ENCODE measurements at places on chromosomes 7 and 10. TPM values are rescaled to one million over a fixed set of nuclear protein-coding genes. Genes with fewer than 3 reads are reported as not detected.

ATG9B gene
- 0.18 TPM for total RNA-seq

TAX1BP1 gene
- total RNA-seq, result 68.9 TPM

PLEKHA8 gene
- 9.7 TPM for total RNA-seq

DNA sequence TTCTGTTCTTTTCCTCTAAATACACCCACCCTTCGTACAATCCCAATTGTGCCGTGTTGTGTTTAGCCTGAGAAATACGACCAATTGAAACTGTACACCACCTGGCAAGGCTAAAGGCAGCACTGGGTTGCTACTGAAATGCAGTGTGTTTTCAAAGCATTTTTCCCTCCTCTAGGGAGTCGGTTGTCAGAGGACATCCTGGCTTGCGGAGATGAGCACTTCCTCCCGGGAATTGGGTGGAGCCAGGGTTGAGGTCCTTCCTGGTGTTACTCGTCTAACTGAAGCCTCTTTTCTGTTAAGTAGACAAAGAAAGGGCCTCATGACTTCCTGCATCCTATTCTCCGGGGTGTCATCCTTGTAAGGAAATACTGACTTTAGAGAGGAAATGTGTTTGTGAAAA, 133.5 kb downstream of the MTPAP start:
- DNase-seq, result no peak

URGCP gene
- 25.5 TPM for total RNA-seq

GRCh38 chr7:95861041-95861440, 88.7 kb downstream of the DYNC1I1 start:
- peak; percentile 3 for DNase-seq

- no peak for DNase-seq
Measured at GRCh38 chr7:93629291-93629801, 54.8 kb upstream of the CALCR start.

PDLIM1 gene
- 27.5 TPM for total RNA-seq

DNA sequence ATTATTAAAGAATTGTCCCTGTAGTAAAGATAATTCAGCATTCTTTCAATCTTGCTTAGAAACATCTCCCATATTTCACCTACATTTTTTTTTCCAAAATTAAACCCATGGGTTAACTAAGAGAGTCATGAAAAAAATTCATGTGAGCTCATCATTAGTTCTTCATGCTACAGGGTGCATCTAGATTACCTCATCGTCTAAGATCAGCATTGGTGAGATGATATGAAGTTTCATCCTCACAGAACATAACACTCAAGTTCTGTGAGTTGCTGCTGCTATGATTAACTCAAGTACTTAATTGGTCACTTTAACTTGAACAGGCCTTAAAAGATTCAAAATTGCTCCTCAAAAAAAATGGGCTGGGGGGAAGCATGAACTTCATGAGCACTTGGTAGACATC, 50.0 kb downstream of the RAB11FIP2 start:
- DNase-seq, result no peak

DNA sequence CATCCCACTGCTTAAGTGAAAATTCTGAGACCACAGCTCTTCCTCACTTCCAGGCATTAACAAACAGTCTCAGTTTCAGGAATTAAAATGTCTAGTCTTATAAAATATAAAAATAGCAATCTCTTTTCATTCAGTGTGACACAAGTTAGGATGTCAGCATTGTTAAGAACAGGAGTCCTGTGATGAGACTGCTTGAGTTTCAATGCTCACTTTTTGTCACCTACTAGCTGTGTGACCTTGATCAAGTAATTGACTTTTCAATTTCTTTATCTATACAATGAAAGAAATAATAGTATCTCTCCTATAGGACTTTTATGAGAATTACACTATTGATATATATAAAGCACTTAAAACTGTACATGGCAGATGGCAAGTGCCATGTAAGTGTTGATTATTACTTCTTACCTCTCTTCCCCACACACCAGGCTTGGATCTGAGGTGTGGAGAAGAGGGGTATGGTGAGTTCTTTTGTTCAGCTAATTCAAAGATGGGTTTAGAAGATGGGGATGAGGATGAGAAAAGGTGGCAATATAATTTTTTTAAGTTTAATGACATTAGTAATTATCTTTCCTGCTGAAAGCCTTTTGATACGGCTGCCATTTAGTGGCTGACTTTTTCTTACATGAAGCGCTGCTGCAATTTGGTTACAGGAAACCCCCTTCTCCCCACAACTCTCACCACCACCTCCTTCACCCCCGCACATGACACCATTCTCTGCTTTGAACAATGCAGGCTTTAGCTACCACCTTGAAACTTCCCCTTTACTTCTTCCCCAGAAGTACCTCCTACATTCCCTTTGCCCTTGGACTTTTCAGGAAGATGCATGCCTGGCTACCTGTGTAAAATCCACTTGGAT, 20.8 kb upstream of the HYAL4 start:
- no peak for DNase-seq

DNA sequence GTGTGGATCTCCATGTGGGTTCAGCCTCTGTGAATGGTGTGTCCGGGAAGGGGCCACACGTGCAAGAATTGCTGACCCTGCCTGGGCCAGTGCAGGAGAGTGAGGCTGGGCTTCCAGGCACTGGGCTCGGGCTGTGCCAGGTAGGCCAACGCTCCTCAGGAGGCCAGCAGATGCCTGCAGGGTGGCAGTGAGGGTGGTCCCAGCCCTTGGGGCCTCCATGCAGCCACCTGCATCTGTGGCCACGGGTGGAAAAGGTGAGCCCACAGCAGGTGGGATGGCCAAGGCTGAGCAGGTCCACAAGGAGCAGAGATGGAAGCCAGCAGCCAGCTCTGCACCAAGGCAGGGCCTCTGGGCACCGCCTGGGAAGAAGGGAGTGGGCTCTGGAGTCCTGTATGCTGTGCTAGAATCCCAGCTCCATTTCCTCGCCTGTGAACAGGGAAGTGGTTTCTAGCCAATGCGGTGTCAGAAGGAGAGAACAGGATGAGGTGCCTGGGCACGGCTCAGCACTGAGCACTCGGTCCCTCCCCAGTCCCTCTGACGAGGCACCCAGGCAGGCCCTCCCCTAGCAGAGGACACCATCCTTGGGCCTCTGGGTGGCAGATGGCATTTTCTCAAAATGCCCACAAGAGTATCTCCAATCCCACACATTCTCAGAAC, 31.1 kb upstream of the RET start:
- DNase-seq, result no peak

- DNase-seq, result peak; percentile 43
Measured at GRCh38 chr7:121041516-121042148, 53.1 kb downstream of the CPED1 start.

- DNase-seq, result no peak
Measured at GRCh38 chr10:4806534-4806933, 19.5 kb upstream of the AKR1E2 start.

DNA sequence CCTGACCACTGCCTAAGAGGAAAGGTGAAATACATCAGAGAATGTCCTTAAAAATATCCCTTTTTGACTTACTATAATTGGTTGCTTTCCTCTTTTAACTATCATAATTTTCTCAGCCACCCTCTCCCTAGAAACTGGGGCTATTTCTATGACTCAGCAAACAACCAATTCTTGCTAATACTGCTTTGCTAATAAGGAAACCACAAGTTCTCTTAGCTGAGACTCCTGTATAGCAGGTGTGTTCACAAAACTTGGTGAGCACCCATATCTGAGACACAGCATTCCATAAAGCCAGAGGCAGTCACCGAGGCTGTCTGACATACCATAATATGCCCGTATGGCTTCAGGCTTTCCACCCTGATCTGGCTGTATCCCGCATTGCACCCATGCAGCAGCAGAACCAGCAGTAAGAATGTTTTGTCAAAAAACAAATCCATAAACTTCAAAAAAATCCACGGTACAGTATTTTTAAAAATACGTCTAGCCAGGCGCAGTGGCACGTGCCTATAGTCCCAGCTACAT, 191.7 kb upstream of the C7orf33 start:
- no peak for DNase-seq

- no peak for DNase-seq
Measured at GRCh38 chr7:108459922-108460551, 3.8 kb upstream of the NRCAM start.

- DNase-seq, result peak; percentile 96
Measured at GRCh38 chr7:3272691-3273141, 28.3 kb upstream of the SDK1 start.

ATOH7 gene
- not detected for total RNA-seq
